ENCODE measurements at places on chromosomes 7 and 10.

DNA sequence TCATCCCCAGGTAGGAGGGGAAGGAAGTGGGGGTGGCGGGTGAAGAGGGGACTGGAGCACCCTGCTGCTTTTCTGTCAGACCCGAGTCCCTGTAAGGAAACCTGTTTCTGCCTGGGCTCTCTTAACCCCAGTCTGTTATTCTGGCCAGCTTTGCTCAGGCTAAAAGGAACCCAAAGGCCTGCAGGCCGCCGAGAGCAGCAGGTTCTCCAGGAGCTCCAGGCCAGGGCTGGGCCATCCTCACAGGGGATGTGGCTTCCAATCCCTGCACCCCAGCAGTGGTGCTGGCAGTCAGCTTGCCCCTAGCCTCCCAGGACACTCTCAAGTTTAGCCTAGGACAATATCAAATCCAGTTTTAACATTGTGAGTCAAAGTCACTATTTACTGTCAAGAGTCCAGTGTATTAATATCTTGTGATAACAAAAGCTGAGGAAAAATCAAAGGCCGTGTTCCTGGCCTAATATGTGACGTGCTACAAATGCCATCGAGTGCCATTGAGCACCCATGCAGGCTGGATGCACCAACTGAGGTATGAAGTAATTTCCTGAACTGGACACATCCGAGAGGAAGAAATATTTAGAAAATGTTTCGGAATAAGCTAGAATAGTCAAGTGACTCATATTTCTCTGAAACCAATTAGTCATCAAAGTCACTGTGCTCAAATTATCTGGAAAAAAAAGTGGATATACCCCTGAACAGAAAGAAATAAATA lies 7.0 kb downstream of the PKD1L1 start:
- DNase-seq, result no peak

DNA sequence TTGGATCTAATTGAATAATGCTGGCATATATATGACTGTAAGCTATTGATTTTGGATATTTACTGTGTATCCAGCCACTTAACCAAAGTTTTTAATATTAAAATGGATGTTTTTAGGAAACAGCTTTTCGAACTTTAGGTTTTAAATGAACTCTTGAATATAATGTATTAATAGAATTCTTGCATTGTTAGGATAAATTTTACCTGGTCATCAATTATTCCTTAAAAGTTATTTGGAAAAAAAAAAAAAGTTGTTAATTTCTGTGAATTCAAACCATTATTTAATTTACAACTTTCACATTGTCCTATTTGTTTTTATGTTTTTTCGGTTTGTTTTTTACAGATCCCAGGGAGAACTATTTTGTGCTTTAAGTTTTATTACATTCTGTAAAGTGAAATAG lies 9.8 kb downstream of the TMEM209 start:
- DNase-seq, result no peak

- no peak for DNase-seq
Measured at GRCh38 chr7:79988653-79989052, 146.0 kb upstream of the GNAI1 start.

GRCh38 chr7:105177026-105177425 lies 163.0 kb downstream of the KMT2E start:
- no peak for DNase-seq

DNA sequence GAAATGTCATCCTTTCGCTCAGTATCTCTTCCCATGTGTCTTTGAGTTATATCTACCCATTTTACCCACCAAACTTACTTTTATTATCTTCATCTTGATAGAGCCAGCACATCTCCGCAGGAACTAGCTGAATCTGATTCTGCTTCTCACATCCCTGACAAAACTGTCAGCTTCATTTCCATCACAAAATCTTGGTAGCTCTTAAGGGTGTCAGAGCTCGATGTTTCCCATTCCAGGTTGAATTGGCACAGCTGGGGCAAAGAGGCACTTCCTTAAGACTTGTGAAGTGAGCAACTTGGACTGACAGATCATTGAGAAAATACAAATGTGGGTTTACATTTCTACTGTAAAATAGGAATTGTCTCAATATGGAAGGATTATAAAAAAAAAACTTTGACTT lies 434.5 kb downstream of the SUGCT start:
- DNase-seq, result no peak

DNA sequence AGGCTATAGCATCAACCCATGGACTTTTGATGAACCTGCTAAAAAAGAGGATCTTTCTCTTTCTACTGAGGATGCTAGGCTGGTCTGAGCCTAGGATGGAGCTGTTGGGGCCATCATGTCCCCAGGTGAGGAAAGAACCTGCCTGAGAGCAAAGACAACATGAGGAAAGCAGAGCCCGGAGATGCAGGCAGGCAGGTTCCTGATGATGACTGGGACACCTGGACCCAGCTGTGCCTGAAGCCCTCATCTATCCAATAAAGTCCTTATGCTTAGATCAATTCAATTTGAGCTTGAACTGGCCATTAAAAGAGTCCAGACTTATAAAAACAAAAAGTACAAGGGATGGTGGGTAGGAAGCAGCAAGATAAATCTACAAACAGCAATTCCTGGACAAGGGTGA lies 48.9 kb downstream of the KIFBP start:
- DNase-seq, result no peak

GRCh38 chr7:35768346-35768745 lies 32.5 kb upstream of the SEPTIN7 start:
- DNase-seq, result no peak

- no peak for DNase-seq
Measured at GRCh38 chr7:41869997-41870396, 167.1 kb upstream of the INHBA start.

DNA sequence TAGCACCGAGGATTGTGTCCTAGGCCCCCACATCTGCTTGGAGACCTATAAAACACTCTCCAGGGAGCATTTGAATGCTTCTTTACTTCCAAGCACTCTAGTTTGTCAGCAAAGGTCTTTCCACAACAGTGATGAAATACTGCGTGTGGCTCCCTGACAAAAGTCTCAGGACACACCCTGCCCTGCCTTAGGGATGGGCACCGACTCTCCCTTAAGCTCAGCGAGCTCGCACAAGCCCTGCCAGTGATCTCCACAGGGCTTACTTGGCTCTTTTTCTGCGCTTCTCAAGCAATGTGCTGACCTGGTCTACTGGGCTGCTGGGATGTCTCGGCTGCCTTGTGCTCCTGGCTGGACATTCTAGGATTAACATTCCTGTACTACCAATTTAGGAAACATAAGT lies 84.3 kb upstream of the MPP7 start:
- DNase-seq, result no peak

GRCh38 chr7:132760244-132760623 lies 184.0 kb upstream of the PLXNA4 start:
- no peak for DNase-seq

GRCh38 chr7:27944643-27945042 lies 204.7 kb downstream of the TAX1BP1 start:
- DNase-seq, result no peak

DNA sequence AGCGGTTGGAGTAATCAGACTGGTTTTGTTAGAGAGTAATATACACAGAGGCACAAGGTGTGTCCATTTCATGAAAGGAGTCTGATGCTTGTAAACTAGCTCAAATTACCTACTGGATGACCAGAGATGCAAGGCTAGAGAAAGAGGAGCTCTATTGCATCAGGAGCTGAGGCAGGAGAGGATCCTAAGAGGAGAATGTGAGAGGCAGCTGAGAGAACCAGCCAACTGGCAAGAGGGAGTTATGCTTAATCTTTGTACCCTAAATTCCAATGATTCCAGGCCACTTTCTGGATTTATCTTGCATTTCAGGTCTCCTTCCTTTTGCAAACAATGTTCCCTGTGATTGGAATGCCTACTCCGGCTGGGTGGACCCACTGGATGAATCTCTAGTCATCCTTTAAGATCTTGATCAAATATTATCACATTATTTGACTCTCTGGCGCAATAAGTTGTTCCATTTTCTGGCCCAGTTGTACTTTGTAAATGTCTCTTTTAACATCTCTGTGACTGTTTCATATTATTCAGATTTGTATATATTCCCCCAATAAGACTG lies 57.5 kb upstream of the PTPN12 start:
- no peak for DNase-seq

GRCh38 chr10:103139803-103140202 lies 53.3 kb downstream of the NT5C2 start:
- no peak for DNase-seq

GRCh38 chr7:12570168-12570533 lies 369 bp upstream of the SCIN start:
- DNase-seq, result no peak

GRCh38 chr10:72292223-72292691 lies 18.5 kb downstream of the DDIT4 start:
- DNase-seq, result no peak

- no peak for DNase-seq
Measured at GRCh38 chr7:114660753-114661152, 246.1 kb downstream of the FOXP2 start.

GRCh38 chr10:72265508-72265907 lies 8.2 kb upstream of the DDIT4 start:
- no peak for DNase-seq

DNA sequence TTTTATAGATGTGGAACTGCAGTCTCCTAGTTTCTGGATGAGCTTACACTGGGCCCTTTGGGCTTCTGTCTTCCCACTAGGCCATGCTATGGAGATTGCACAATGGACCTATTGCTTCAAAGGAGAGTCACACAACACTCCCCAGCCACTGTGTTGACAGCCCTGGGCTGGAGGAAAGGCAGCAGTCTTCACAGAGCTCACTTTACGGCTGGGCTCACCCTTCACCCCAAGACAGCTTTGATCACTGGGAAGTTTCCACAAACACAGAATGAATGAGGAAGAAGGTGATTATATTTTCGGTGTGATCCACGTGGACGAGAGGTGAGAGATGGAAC lies 92.7 kb upstream of the GDF10 start:
- DNase-seq, result no peak

GRCh38 chr10:86252556-86252955 lies 114.0 kb downstream of the GRID1 start:
- no peak for DNase-seq

DNA sequence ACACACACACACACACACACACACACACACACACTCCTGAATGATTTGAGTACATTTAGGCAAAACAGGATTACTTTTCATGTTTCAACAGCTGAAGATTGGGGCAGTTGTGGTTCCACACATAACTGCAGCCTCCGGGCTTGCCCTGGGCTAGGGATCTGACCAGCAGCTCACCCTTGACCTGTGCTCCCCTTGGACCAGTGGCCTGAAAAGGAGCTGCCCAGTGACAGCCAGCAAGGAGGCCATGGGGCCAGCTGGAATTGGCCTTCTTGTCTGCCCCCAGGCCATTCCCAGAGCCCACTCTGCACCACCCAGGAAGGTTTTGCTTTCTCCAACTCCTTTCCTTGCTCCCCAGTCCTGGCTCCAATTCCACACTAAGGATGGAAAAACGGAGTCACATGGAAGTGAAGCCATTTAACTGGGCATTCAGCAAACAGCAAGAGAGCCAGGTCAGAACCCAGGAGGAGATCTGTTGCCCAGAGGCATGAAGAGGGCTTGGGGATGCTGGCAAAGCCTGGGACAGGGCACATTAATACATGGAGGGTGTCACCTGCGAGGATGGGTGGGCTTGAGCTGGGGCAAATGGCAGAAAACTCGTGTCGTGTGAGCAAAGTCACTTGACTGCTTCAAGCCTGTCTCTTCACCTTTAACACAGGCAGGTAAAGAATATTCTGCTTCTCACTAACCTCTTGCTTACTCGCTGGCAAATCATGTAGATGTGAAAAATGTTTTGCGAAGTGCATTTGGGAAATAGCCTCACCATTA lies 61.5 kb upstream of the GDF10 start:
- no peak for DNase-seq

DNA sequence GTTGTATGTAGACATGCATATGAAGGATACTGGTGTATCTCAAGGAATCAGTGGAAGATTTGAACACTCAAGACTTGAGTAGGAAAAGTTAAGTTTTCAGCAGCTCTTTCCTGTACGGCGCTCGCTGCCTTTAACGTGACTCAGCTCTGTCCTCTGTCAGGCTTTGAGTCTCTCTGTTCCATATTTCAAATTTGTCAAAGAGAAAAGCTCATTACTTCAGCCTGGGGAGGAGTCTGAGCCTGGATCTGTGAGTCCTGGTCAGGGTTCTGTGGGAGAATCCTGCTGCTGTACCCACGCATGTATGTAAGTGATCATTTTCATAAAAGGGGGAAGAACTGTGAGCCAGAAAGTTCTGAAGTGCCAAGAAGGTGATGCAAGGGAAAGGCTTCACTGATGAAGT lies 13.8 kb upstream of the MPP7 start:
- DNase-seq, result no peak

- no peak for DNase-seq
Measured at GRCh38 chr7:25429731-25430130, 201.4 kb upstream of the NPVF start.

DNA sequence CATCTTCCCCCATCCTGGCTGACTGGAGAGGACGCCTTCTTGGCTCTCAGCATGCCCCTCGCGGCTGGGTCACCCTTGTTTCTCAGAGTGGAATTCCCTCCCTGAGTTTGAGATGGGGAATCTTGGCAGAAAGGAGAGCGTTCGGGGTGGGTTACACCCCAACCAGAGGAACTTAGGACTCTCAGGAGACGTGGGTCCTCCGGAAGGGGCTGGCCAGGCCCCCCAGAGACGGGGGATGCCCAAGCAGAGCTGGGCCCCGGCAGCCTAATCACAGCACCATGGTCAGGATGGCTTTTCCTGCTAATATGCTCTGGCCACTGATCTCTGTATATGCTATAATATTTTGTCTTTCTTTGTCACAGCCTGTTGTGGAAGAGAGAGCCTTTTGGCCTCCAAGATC lies 214.3 kb downstream of the WDR37 start:
- no peak for DNase-seq

GRCh38 chr10:82212753-82213152 lies 337.8 kb downstream of the NRG3 start:
- no peak for DNase-seq

- DNase-seq, result peak; percentile 39
Measured at GRCh38 chr10:63703113-63703670, 182.0 kb downstream of the REEP3 start.

GRCh38 chr10:113061054-113061430 lies 111.0 kb downstream of the TCF7L2 start:
- DNase-seq, result no peak

GRCh38 chr7:41425926-41426325 lies 277.0 kb downstream of the INHBA start:
- no peak for DNase-seq

DNA sequence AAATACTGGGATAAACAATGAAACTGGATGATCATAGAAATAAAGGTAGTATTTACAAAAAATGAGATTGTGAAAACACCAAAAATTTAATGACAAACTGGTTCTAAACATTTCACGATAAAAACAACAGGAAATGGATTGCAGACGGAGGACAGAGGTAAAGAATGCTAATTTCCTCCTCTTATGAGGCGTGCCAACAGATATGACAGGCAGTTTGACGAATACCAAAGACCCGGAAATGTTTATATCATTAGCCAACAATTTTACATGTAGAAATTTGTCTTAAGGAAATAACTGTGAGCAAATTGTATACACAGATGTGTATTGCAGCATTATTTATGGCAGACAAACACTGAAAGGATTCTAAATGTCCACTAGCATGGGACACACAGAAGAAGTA lies 162.0 kb upstream of the MGMT start:
- DNase-seq, result no peak
